Activated CD8-positive, alpha-beta memory T cell treated with anti-CD3 and anti-CD28 coated beads for 1 hour (primary cell): ENCODE measurements at places on chromosomes 7 and 10.

DNA sequence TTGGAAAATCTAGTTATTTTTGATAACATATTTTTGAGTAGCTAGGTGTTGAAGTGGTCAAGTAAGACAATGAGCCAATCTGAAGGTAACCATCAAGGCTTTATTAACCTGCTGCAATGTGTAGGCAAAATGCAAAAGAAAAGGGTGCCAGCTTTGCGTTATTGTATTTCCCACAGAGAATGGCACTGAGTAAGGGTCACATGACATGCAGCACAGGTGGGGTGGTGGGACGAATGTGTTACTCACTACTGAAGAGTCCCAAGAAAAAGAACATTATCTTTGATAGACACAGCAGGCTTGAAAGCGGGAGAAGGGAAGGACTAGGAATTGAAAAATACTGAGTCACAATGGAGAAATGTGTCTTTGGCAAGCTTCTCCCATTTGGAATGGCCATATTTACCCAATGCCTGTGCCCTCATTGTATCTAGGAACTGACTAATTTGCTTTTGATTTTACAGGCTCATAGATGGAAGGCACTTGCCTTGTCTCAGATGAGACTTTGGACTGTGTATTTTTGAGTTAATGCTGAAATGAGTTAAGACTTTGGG is 898.6 kb upstream of the POT1 start:
- no peak for DNase-seq

DNA sequence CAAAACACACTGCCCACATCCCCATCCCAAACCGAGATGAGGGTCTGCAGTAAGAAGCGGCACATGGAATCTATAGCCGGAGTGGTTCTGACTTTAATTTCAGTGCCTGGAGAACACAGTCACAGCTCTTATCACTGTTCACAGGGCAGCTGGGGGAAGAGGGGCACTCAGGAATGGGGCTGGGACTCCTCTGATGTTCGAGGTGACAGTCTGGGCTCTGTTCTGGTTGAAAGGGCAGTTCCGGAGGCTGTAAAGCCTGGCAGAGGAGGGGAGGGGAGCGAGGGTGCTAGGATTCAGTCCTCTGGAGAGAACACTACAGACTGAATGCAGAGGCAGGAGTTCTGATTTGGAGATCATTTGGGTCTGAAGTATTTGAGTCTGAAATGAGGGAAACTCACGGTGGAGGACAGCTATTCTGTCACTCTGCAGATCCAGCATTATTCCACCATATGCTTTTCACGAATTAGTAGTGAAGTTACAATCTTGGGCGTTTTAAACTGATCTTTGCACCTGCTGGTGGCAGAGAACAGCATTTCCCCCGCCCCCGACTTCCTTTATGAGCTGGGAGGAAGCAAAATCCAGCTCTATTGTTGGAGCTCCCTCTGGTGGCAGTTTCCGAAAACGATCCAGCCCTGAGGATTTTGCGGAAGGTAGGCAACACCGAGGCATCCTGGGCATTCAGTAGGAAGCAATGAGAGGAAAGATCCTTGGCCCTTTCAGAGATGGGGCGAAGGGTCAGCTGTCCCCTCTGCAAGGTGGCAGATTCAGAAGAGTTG is 22.7 kb upstream of the KCNK18 start:
- DNase-seq, result peak; percentile 63

GRCh38 chr10:121838931-121839330 is 88.9 kb downstream of the ATE1 start:
- DNase-seq, result no peak

- no peak for DNase-seq
Measured at GRCh38 chr7:7803715-7804178, 85.3 kb upstream of the RPA3 start.

- DNase-seq, result no peak
Measured at GRCh38 chr10:17607603-17608332, 9.4 kb downstream of the HACD1 start.

DNA sequence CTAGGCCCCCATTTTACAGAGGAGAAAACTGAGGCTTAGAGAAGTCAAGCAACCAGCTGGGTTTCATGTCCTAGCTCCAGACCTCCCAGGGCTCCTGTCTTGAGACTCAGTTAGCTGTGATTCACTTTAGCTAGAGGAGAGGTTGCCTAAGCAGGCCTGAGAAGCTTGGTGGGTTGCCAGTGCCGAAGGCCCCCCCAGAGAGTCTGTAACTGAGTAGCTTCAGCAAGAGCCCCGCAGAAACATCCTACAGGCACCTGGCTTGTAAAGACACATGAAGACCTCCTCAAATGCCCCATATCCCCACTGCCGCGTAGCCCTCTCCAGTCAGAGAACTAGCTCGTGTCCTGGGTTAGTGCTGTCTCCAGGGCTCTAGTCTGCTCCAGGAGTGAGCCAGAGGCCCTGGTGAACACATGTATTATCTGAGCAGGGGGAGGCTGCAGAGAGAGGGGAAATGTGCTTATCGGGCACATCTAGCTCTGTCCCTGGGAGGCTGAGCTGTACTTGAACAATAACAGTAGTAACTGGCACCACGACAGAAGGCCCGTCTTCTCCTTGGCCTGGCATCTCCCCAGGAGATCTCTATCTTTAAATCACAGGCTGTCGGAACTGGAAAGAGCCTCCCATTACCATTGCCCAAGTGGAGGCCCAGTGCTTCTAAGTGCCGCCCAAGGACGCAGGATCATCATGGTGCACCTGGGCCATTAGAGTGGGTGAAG is 28.9 kb downstream of the UNC5B start:
- DNase-seq, result no peak

DNA sequence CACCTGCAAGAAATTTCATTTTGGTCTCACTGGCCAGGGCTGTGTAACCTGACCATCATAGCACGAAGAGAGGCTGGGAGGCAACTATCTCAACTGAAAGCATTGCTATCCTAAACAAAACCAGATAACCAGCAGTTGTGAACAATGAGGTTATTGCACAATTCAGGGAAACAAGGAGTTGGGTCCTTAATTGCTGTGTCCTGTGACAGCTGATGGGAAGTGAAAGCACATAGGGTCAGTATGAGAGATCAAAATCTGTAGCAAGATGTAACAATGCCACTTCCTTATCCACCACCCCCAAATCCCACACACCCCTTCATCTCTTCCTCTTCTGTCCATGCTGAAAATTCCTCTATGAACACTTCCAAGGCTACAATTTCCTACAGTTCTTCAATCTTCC is 80.2 kb downstream of the HTR7 start:
- no peak for DNase-seq

DNA sequence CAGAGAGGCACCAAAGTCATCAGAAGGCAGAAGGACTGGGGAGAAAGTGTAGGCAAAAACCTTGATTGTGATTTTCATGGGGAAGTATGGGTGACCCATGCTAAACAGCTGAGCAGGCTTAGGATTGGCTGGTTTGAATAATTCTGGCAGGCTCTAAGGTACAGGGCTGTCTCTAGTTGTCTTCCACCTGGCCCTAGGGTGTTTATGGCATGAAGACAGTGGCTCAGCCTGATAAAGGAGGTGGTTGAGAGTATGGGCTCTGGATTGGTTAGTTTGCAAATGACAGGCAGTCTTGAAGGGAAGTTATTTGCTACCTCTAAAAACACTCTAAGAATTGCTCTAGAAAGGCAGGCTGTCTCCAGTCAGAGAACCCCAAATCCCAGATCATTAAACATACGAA is 100.3 kb downstream of the STRA8 start:
- no peak for DNase-seq

GRCh38 chr10:9965341-9965740 is 1052.3 kb upstream of the CELF2 start:
- DNase-seq, result no peak

- no peak for DNase-seq
Measured at GRCh38 chr7:73573791-73574190, 4.6 kb downstream of the TBL2 start.

DNA sequence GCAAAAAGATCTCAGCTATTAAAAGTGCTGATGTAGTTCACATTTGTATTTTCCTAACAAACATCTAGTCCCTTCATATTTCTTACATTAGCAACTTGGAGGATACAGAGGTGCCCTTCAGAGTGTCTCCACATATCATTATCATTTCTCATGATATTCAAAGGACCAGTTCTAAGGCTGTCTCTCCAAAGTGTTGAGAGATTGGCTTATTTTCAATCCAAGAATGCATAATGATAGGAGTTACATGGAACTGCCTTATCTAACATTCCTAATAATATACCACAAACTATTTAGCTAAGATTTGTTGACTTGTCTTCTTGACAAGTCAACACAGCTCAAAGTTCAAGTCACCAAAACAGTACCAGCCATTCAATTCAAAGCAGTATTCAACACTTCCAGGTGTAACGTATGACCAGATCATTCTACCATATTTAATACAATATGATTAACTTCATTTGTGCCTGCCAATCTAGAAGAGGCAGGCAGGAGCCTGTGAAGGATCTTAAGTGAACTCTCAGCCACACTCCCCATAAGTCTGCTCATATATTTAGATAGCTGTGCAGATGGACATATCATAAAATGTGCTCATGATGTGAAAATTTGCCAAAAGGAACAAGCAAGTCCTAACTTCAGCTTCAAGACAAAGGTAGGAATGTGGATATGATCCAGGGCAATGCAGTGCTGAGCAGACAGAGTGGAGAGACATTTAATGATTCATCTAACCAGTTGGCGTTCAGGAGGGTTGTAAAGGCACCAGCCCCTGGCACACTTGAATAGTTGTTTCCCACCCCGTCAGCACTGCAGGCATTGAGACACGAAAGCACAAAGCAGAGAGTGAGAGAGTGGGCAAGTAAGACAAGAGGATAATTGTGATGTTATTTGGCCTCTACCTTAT is 108.3 kb downstream of the MTERF1 start:
- no peak for DNase-seq
